ENCODE measurements at places on chromosomes 2 and 18.

- DNase-seq: no peak
Observed at GRCh38 chr18:79933765-79934164, 17.7 kb downstream of the SLC66A2 start.

- DNase-seq: no peak
Observed at GRCh38 chr2:18585526-18585925, 3.8 kb downstream of the NT5C1B start.

DNA sequence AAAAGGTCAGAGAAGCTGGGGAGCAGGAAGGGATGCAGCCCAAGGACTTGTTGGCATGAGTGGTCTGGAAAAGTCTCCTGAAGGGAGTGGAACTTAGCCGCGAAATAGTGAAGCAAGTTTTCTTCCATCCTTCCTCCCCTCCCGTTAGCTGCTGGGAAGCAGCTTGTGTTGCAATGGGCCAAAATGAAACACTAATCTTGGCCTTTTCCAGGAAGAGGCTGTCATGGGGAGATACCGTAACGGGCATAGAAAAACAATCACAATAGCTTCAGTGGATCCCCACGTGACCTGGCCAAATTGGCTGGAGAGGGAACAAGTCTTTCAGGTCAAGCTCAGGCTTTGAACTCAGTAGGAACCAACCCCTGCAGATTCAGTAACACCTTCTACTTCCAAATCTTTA is 49.3 kb downstream of the SEMA4F start:
- no peak for DNase-seq

DNA sequence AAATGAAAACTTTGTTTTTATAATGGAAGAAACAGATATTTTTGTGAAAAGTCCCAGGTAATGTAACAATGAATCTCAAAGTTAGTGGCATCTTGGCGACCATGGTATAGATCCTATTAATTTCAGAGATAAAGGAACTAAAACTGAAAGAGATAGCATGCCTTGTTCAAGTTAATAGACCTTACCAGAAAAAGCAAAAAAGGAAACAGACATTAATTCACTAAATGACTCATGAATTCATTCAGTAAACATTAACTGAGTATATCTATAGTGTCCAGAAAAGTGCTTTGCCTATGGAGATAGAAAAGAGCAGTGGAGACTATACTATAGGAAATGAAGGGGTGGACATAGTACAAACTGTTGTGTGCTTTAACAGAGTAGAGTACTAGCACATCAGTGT is 763.3 kb downstream of the TRIB2 start:
- DNase-seq: no peak

GRCh38 chr2:102664471-102664909 is 45.1 kb downstream of the SLC9A2 start:
- peak; percentile 42 for DNase-seq

GRCh38 chr2:84474176-84474575 is 15.1 kb upstream of the SUCLG1 start:
- no peak for DNase-seq

GRCh38 chr2:189360861-189361260 is 80.4 kb upstream of the WDR75 start:
- DNase-seq: no peak

DNA sequence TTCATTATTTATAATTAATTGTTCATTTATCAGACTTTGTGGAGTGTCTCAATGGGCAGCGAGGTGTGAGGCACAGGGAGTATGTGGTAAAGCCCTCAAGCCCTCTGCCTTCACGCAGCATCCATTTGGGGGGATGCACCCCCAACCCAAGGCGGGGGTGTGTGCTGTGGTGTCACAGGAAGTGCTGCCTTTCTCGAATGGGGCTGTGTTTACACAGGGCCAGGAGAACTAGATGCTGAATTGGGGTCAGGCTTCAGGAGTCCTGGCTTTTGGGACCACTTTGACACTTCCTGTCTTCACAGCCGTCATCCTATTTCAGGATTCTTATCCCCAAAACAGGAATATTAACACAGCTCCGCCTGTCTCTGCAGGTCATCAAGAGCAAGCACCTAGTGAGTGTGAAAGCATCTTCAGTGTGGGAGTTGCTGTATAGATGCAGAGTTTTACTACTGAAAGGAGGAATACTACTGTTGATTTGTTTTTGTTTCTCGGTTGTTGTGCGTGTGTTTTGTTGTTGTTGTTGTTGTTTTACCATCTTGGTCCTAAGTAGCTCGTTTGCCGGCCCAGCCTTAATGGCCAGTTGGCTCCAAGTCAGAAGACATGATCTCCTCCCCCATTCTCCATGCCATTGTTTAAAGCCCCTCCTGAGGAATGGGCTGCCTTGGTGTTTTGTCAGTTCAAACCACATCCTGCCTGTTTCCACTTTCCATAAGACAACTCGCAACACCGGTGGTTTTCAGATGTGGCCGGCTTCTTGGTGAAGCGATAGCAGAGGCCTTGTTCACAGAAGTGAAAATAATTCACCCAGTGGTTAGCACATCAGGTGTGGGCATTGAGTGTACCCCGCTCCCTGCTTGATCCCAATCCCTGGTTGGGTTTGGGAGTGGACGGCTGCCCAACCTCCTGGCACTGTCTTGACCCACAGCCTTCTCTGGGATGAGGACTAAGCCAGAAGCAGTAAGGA is 221.3 kb downstream of the BCL2 start:
- no peak for DNase-seq

DNA sequence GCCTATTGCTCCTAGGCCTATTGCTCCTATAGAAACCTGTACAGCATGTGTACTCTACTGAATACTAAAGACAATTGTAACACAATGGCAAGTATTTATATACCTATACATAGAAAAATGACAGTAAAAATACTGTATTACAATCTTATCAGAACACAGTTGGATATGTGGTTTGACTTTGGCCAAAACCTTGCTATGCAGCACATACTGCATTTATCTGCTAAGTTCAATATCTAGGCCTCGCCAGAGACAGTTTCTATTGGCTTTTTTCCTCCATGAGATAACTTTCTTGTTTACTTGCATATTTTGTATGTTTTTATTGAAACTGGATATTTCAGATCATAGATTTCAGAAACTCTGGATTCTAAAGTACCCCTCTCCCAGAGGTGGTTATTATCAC is 19.3 kb upstream of the TMEM87B start:
- DNase-seq: no peak

GRCh38 chr2:43054367-43054766 is 172.0 kb downstream of the ZFP36L2 start:
- no peak for DNase-seq

- DNase-seq: no peak
Observed at GRCh38 chr2:184562532-184562931, 35.8 kb upstream of the ZNF804A start.

GRCh38 chr2:66069937-66070720 is 364.8 kb upstream of the MEIS1 start:
- DNase-seq: no peak

DNA sequence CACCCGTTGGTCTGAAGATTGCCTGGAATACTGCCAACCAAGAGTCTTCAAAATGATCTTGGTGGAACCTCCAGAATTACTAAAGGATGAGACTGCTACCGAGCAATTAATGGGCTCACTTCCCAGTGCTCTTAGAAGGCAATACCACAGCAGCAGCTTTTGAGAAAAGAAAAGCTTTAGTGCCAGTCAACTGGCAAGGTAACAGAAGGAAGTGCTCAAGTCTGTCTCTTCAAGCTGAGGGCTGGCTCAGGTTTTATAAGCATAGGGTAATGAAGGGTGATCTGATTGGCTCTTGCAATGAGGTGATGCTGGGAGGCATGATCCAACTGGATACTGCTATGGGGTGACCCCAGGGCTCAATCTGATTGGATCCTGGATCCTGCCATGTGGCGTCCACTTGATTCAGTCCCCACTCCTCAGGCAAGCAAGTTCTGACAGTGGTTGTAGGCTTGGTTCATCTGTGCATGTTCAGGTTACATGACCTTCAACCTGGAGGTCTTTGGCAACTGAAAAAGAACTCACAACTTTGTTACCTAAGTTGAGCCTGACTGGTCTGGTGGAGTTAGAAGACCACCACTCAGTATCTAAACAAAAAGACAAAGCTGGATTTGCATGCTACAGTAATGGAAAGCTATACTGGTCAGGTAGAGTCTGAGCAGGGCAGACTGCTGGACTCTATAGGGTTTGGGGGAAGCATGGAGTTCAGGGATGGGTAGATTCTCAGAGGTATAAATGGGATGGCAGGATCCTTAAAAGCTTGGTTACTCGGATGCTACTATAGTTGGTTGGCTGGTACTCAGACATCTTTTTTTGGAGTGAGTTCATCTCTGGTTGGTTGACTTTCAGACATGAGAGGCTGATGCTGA is 14.0 kb upstream of the RIF1 start:
- DNase-seq: no peak

DNA sequence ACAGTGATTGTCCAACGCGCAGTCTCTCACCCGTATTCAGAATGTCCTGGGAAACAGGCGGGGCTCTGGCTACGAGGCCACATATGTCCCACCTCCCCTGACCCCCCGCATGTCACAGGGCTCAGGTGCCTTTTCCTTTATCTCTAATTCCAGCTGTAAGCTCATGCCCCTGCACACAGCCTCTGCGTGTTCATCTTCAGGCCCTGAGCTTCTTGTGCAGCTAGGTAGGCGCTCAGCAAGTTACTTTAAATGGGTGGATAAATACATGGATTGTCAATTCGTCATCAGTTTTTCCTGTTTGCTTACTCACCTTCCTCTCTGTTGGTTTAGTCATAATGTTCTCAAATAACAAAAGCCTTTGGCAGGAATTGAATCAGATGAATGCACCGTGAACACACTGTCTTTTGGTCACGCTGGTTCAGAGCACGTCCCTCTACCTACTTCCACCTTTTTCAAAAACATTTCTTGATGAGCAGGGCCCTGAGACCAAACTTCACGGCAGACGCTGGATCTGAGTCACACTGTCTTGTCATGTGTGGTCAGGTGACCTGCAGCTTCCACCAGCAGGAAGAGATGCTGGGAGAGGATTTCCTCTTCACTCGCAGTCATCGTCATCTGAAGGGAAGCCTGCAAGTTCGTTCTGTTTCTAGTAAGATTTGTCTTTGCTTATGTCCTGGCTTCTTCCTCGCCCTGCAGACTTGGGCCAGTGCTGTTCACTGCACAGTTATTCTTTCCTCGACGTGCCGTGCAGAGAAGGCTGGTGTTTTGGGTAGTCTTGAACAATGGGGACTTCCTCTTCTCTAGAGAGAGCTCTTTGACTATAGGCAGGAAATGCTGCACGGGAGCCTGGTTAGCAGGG is 138.1 kb downstream of the PTGR3 start:
- peak; percentile 22 for DNase-seq

DNA sequence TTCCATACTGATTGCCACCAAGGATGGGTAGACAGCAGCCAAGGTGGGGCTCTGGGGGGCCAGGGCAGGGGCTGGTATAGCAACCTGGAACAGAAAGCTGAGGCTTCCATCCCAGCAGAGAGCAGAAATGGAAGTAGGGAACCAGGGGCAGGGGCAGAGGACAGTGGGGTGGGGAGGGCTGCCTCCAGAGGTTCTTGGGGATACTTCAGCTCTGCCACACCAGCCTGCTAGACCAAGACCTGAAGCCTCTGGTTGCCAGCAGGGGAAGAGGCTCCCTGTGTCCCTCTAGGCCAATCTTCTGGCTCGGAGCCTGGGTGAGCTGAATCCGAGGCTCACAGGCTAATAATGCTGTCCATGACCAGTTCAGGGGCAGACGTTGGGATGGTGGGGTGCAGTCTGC is 329.0 kb downstream of the DYSF start:
- no peak for DNase-seq

DNA sequence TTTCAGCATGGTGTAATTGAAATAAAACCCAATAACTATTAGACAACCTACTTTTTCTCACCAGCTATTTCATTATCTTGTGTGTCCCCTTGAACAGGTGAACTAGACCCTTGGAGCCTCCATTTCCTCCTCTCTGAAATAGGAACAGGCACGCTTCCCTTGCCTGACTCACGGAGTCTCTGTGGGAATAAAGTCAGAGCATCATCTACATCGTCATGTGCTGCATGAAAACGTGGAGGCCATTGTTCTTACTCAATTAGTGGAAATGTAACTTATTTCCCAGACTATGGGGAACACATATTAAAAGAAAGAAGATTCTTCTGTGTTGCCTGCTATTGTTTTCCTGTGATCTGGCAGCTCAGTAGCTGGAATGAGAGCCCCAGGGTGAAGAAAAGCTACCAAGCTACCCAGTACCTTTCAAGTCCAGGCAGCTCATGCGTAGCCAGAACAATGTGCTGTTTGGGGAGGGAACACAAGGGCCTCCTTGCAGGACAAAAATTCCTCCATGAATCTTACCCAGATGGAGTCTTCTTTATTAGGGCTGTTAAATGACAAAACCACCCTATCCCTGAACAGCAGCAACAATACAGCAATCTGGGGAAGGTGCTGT is 59.8 kb downstream of the SOX11 start:
- no peak for DNase-seq

DNA sequence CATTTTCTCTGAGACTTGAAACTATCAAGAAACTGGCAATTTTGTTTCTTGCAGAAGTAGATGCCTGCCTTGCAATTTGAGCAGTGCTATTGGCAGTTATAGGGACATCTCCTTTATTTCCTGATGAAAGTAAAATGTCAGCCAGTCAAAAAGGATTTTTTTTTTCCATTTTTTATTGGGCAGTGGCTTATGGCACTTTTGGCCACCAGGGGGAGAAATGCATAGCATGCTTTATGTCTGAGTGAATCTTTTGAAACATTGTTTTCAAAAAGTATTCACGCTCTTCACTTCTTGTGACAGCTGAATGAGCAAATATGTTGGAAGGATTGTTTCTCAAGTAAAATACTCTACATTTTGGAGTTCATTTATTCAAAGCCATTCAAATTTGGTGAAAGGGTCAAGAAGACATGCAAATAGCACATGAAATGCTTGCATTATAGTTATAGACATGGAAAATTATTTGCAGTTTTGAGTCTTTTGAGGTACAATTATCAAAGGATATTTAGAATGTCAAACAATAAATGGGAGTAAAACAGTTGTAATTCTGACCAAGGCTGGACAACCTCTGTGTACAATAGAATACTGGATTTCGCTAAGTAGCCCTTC is 491.0 kb downstream of the CDH2 start:
- DNase-seq: no peak

GRCh38 chr2:58073751-58074150 is 27.1 kb downstream of the VRK2 start:
- no peak for DNase-seq

GRCh38 chr2:136215908-136216472 is 98.0 kb upstream of the CXCR4 start:
- no peak for DNase-seq

DNA sequence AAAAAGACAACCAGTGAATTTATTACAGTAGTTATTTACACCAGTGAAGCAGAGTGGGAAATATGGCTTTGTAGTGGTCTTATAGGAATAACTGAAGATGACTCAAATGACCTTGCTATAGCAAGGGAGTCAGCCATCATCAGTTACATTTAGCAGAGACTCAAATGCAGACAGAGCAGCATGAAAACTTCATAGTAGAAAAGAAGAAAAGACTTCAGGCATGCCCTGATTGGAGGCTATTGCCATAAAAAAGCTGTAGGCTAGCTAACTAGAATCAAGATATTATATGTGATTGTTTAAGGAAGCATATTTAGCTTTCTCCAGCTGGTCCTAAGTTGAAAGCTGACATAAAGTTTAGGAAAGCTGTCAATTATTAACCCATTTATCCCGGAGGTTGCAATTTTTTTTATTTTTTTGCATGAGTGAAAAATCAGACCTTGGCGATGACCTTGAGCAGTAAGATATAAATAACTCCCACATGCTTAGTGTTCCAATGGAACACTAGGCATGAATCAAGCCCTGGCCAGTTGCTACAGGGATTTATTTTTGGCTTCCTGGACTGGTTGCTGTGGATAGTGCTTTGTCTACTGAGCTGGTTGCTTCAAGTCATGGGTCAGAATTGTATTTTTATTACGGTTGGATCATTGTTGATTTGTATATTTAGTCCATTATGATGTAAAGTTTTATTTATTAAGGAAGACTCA is 675.6 kb upstream of the VRK2 start:
- no peak for DNase-seq

- DNase-seq: no peak
Observed at GRCh38 chr2:47334356-47335136, 68.4 kb upstream of the MSH2 start.

All from stimulated activated CD4-positive, alpha-beta T cell treated with anti-CD3 and anti-CD28 coated beads, Interleukin-1b, Interleukin-23, amount 100 ng/mL, for 4 hours (primary cell).